Hepatocyte (in vitro differentiated cells): ENCODE measurements at places on chromosomes 2 and 18. TPM values are rescaled to one million over a fixed set of nuclear protein-coding genes. Genes with fewer than 3 reads are reported as not detected.

DNA sequence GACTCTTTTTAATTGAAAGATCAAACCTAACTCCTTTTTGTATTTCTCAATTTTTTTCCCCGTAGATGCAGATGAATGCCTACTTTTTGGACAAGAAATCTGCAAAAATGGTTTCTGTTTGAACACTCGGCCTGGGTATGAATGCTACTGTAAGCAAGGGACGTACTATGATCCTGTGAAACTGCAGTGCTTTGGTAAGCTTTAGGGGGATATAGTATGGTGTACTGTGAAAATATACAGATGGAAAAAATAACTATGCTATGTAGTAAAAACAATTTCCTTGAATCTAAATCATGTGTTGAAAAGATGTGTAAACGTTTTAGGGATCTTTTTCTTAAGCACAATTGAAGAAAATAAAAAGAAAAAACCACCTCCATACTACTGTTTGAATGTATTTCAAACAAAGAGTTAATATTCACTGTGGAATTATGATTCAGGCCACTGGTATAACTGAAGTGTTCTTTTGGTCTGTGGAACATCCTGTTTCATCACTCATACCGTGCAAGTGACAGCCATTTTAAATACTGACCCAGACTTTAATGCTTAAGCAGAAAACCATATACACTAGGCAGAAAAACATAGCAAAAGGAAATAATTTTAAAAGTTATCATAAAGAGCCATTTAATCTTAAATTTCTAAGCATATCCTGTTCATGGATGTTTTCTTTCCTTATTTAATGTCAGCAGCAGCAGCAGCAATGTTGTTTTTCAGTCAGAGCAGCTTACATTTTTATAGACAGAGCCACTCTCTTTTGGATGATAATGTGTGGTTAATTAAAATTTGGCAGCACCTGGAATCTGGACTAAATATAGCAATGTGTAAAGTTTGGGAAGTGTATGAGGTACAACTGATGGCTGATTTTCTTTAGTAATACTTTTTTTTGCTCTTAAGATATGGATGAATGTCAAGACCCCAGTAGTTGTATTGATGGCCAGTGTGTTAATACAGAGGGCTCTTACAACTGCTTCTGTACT, 112.8 kb upstream of the RASGRP3 start:
- no peak overlapping the region for H3K4me3 ChIP-seq
- no peaks in the 10 kb centered on the region for H3K36me3 ChIP-seq

DNA sequence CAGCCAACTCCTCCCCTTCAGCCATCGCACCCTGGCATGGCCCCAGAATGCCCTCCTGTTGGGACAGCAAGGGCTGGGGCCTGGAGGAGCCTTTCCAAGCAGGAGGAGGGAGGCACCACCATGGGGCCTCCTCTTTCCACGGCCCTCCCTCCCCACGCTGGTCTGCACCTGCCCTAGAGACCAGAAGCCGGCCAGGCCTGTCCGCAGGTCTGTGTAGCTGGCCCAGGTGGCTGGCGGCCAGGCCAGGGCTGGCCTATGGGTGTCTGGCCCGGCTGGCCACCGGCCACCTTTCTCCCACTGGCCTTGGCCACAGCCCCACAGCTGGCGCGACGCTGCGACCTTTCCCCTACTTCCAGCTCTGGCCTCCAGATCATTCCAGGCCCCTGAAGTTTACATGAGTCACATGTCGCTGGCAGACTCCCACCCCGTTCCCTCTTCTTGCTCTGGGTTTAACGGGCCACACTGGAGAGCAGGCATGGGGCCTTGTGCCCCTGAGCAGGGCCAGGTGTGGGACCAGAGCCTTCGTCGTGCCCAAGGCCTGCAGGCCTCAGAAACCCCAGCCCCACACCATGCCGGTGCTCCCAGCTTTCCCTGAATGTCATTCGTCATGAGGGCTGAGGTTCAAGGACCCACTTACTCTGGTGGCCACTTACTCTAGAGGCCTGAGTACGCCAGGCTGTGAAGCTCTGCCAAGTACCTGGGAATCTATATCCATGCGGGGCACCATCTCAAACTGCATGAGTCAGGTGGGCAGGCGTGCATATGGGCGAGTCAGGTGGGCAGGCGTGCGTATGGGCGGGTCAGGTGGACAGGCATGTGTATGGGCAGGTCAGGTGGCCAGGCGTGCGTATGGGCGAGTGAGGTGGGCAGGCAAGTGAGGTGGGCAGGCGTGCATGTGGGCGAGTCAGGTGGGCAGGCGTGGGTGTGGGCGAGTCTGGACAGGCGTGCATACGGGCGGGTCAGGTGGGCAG, 33.3 kb upstream of the KLF11 start:
- no peak for DNase-seq
- H3K4me3 ChIP-seq: no peak overlapping the region
- no peaks in the 10 kb centered on the region for H3K27me3 ChIP-seq
- no peak overlapping the region for H3K27ac ChIP-seq

GRCh38 chr18:49520661-49521145, 33.7 kb upstream of the C18orf32 start:
- no peaks in the 10 kb centered on the region for H3K36me3 ChIP-seq
- H3K4me1 ChIP-seq: no peaks in the 10 kb centered on the region
- H3K27ac ChIP-seq: no peak overlapping the region
- H3K27me3 ChIP-seq: no peaks in the 10 kb centered on the region
- H3K4me3 ChIP-seq: no peak overlapping the region
- DNase-seq: no peak

DNA sequence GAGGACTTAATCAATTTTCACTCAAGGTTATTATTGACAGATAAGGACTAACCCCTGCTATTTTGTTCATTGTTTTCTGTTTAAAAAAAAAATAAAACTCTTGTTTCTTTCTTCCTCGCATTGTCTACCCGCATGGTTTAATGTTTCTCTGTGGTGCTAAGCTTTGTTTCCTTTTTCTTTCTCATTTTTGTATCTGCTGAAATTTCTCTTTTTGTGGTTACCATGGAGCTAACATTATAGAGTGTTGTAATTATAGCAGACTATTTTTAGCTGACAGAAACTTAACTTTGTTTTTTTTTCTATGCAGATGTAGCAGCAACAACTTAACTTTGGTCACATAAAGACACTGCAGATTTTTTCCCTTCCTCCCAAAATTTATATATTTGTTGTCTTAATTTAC, 43.1 kb upstream of the CHN1 start:
- H3K27ac ChIP-seq: no peak overlapping the region
- no peak for DNase-seq
- no peaks in the 10 kb centered on the region for H3K27me3 ChIP-seq
- H3K36me3 ChIP-seq: no peaks in the 10 kb centered on the region

GRCh38 chr2:117674172-117674571, 140.3 kb upstream of the DDX18 start:
- H3K4me3 ChIP-seq: no peak overlapping the region
- H3K27me3 ChIP-seq: no peaks in the 10 kb centered on the region
- no peaks in the 10 kb centered on the region for H3K4me1 ChIP-seq
- H3K27ac ChIP-seq: no peak overlapping the region

DNA sequence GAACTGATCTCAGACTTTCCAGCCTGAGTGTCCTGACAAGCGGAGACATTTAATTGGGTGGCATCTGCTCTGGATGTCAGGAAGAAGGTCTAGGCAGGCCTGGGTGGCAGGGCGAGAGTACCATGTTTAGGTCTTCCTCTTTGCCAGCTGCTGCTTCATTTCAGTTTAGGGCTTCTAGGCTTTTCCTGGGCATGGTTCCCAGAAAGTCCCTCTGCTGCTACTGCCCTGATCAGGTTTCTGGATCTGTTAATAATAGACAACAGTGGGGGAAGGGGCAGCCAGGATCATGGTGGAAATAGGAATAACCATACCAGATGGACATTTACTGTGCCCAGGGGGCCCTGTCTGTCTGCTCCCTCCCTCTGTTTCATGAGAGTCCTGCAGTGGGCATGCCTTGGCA, 2.3 kb upstream of the PLCD4 start:
- H3K36me3 ChIP-seq: no peaks in the 10 kb centered on the region
- H3K4me3 ChIP-seq: no peak overlapping the region
- H3K4me1 ChIP-seq: peaks cover 3% of the 10 kb centered on the region
- no peaks in the 10 kb centered on the region for H3K27me3 ChIP-seq
- peak overlapping the region; percentile 53 for H3K27ac ChIP-seq
- peak; percentile 50 for DNase-seq

DNA sequence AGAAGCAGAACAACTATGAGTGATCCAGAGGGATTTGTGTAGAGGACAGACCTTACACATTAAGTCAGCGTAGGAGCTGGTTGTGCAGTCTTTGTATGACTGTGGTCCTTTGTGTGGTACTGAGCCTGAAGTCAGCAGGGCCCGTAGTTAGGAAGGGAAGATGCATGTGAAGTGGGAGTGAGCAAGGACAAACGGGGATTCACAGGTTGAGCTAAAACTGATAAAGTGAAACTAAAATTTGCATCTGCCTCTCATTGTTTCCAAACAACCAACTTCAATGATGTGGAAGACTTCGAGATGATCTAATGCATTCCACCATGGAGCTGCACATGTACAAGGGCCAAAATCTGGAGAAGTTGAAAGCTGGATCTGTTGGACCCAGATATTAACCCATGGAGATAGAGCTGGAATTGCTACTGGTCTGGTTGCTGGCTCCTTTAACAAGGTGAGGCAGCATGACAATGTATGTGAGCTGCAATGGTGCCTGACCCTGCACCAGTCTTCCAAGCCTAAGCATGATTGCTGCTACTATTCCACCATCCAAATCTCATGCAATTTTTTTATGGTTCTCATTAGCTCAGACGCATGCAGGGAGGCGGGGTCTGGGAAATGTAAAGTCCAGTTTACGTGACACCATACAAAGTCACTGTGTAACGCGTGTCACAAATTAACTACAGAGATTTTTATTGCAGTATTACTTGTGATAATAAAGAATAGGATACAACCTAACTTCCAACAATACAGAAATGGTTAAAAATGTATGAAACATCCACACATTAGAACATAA, 12.1 kb upstream of the CYBRD1 start:
- DNase-seq: no peak
- H3K36me3 ChIP-seq: no peaks in the 10 kb centered on the region
- H3K4me3 ChIP-seq: no peak overlapping the region
- no peak overlapping the region for H3K27ac ChIP-seq

DNA sequence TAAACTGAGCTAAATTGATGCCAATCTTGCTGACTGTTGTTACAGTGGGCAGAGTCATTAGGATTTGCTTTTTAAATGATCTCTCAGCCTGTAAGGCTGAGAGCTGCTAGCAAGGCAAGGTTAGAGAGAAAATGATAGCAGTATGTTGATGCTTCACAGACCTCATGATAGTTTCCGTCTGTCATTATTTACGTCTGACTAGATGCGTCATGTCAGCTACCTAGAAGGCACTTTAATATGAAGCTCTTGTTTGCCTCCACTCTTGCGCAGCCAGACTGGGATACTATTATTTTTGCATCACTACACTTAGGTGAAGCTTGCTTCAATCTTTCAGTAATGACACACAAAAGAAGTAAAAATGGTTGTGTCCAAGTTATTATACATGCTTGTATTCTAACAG, 313.8 kb downstream of the LNPK start:
- no peak for DNase-seq
- no peaks in the 10 kb centered on the region for H3K27me3 ChIP-seq
- H3K36me3 ChIP-seq: no peaks in the 10 kb centered on the region

DNA sequence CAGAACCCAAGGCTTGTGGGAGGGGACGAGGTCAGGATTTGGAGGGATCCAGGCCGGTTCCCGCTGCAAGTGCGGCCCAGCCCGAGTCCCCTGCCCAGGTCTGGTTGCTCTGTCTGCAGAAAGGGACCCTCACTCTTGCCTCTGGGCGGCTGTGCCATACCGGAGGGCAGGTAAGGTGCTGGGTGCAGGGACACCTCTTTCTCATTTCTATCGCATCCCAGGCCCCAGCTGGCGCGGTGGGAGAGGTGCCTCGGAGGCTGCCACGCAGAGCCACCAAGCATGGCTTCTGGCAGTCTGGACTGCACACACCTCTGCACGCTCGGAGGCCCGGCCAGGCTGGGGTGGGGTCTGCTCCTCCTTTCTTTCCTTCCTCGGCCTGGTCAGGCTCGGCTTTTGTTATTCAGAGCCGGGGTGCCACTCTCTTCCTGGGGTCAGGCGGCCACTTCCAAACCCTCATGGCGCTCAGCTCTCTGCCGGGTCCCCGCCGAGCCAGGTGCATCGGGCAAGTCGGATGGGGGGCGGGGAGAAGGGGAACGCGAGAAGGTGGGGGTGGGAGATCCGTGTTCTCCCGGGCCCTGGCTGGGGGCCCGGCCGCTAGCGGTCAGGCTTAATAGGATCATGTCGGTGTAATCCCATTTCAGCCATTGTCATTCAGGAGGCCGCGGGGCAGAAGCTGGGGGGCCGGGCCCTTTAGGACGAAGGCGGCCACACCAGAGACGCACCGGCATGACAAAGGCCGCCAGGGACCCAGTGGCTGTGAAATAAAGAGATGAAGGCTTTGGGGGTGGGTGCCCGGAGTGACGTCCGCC, 9.0 kb downstream of the GBX2 start:
- H3K4me1 ChIP-seq: peaks cover 5% of the 10 kb centered on the region
- no peak overlapping the region for H3K27ac ChIP-seq
- H3K36me3 ChIP-seq: no peaks in the 10 kb centered on the region
- H3K27me3 ChIP-seq: peaks cover 81% of the 10 kb centered on the region
- DNase-seq: no peak

GRCh38 chr2:207879536-207879935, 109.8 kb upstream of the FZD5 start:
- H3K4me3 ChIP-seq: no peak overlapping the region
- H3K27ac ChIP-seq: no peak overlapping the region
- H3K36me3 ChIP-seq: no peaks in the 10 kb centered on the region
- DNase-seq: no peak
- no peaks in the 10 kb centered on the region for H3K27me3 ChIP-seq
- no peaks in the 10 kb centered on the region for H3K4me1 ChIP-seq

GRCh38 chr2:23073671-23074070, 311.3 kb upstream of the KLHL29 start:
- H3K36me3 ChIP-seq: no peaks in the 10 kb centered on the region
- H3K27ac ChIP-seq: no peak overlapping the region
- no peak for DNase-seq
- peaks cover 12% of the 10 kb centered on the region for H3K4me1 ChIP-seq
- H3K4me3 ChIP-seq: no peak overlapping the region
- H3K27me3 ChIP-seq: no peaks in the 10 kb centered on the region

DNA sequence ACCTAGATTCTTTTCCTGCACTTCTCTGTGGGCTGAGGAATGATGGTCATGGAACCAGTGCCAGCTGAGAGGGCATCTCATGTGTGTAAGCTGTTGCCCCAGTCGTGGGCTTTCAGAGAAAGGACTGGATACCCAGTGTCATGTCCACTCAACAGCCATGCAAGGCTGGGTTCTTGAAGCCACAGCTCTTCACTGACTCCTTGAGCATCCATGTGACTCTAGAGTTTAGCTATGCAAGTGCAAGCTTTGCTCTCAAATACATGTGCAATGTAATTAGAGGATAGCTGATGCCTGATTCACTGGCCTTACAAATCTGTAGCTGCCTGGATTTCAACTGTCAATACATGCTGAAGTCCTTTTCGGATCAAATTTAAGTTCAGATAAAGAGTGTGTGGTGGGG, 46.8 kb upstream of the EML6 start:
- no peaks in the 10 kb centered on the region for H3K27me3 ChIP-seq
- H3K27ac ChIP-seq: no peak overlapping the region
- no peak for DNase-seq

GRCh38 chr2:56515399-56515798, 331.6 kb downstream of the CCDC85A start:
- H3K4me3 ChIP-seq: no peak overlapping the region
- H3K27ac ChIP-seq: no peak overlapping the region
- no peak for DNase-seq
- H3K4me1 ChIP-seq: no peaks in the 10 kb centered on the region
- no peaks in the 10 kb centered on the region for H3K36me3 ChIP-seq

THSD7B gene
- polyA plus RNA-seq: 0.48 and 2.0 TPM in 2 replicates

CYS1 gene
- 0.62 and 2.7 TPM in 2 replicates for polyA plus RNA-seq

RAMP1 gene
- 329 and 383 TPM in 2 replicates for polyA plus RNA-seq

UGT1A9 gene
- 2.1 and 12.6 TPM in 2 replicates for polyA plus RNA-seq

CAB39 gene
- 37.2 and 38.5 TPM in 2 replicates for polyA plus RNA-seq

TFPI gene
- polyA plus RNA-seq: 79.7 and 79.9 TPM in 2 replicates

DCDC2C gene
- polyA plus RNA-seq: not detected in 2 replicates

C1QL2 gene
- 9.9 and 12.9 TPM in 2 replicates for polyA plus RNA-seq
